ENCODE measurements at places on chromosomes 16 and 17.

DNA sequence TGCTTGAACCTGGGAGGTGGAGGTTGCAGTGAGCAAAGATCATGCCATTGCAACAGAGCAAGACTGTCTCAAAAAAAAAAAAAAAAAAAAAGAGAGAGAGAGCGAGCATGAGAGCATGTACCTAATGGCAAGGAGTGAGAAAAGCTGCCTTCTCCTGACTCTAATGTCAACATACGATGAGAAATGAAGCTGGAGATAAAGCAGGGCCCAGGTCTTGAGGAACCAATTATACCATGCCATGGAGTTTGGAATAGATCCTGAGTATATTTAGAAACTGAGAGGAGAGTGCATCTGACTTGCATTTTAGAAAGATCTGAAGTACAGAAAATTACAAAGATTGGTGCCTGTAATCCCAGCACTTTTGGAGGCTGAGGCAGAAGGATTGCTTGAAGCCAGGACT is 3.8 kb upstream of the MAP2K6 start:
- no peak for DNase-seq

DNA sequence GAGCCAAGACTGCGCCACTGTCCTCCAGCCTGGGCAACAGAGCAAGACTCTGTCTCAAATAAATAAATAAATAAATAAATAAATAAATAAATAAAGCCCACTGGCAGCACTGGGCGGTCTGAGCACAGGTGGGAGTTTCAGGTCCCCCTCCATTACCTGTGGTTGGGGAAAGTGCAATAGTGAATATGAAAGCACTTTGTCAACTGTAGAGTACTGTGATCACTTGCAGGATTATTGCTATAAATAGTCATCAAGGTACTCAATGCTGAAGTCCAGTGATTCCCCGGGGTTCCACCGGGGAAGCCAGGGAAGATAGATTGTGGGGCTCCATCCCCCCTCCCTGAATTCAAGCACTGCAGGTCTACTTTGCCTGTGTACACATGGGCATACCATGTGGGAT is 42.7 kb upstream of the CPNE2 start:
- DNase-seq = no peak

GRCh38 chr16:73998707-73999106 is 297.9 kb upstream of the PSMD7 start:
- DNase-seq = no peak

GRCh38 chr17:77330602-77331081 is 189.9 kb downstream of the SEC14L1 start:
- no peak for DNase-seq

GRCh38 chr17:4579678-4580077 is 4.7 kb upstream of the SMTNL2 start:
- no peak for DNase-seq
